Fibroblast of skin of right quadriceps (primary cell): ENCODE measurements at places on chromosomes 12 and 14.

DNA sequence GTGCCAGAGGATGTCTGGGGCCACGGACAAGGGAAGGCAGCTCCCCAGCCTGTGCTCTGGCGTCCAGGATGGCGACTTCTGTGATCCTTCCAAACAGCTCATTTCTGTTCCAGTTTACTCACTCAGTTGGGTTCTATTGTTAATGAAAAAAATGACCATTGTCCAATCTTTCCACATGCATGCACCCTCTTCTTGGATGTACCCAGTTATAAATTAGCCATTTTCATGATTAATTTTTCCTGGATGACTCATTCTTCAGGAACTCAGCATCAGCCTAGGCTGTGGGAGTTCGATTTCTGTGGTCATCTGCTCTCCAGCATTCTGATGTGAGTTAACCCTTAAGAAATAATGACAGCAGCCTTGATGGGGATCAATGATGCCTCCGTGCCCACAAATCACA is 926.8 kb downstream of the BCL11B start:
- peak; percentile 39 for DNase-seq

GRCh38 chr14:21039585-21040369 is 2.4 kb upstream of the RNASE7 start:
- peak; percentile 61 for DNase-seq

DNA sequence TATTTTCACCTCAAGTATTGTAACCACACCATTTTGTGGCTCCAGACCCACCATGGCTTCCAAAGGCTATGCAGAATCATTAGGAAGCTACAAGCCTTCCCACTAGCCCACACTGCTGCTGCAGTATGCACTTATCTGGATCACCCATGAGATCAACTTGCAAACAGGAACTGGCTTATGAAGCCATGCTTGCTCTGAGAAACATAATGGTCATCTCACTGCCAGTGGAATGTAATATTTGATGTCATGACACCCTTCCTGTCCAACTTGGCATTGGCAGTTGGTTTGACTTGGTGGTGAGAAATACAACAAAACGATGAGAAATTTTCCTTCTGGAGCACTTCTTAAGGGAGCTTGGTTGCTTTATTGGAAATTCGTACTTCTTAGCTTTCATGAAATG is 69.3 kb upstream of the FRMD6 start:
- no peak for DNase-seq

GRCh38 chr14:37977481-37977880 is 230.2 kb upstream of the SSTR1 start:
- no peak for DNase-seq

GRCh38 chr12:128857133-128857763 is 4.0 kb downstream of the GLT1D1 start:
- no peak for DNase-seq

DNA sequence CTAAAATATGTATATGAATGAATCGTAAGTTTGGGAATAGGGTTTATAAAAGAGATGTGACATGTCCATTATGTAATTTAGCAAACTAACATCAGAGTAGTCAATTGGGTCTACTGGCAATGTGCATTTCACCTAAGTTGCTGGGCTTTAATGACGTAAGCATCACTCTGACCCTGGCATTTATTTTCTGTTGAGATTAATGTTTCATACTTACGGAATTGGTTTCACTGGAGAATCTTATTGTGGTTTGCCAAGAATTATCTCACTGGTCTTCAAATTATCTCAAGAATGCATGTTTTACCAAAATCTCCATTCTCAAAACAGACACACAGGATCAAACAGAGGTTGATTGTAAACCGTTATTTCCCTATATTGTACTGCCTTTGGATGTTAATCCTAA is 437.1 kb downstream of the NPAS3 start:
- peak; percentile 41 for DNase-seq

- DNase-seq = no peak
Observed at GRCh38 chr14:28061006-28061405, 705.6 kb upstream of the FOXG1 start.

- peak; percentile 10 for DNase-seq
Observed at GRCh38 chr14:53365486-53366130, 212.5 kb upstream of the DDHD1 start.

DNA sequence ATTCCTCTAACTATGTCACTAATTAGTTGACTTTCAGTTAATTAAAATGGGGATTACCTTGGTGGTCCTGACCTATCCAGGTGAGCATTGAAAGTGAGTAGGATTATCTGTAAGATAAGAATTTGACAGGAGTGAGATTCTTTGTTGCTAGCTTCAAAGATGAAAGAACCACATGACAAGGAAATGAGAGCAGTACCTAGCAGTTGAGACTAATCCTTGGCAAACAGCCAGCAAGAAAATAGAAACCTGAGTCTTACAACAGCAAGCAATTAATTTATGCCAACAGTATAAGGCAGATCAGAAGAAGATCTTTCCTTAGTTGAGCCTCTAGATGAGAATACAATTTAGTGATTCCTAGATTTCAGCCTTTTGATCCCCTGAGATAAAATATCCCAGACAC is 1058.4 kb downstream of the LRFN5 start:
- DNase-seq = no peak

DNA sequence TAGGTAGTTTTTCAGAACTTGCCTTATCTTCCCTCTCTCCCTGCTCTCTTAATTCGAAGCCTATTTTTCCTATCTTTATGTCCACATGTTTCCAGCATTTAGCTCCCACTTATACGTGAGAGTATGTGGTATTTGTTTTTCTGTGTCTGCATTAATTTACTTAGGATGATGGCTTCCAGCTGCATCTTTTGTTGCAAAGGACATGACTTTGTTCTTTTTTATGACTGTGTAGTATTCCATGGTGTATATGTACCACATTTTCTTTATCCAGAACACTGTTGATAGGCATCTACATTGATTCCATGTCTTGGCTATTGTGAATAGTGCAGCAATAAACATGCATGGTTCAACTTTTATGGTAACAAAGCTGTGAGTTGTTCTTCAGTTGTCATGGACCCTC is 7.8 kb upstream of the CLEC2D start:
- DNase-seq = no peak

GRCh38 chr14:101893759-101894158 is 70.6 kb upstream of the DYNC1H1 start:
- no peak for DNase-seq

DNA sequence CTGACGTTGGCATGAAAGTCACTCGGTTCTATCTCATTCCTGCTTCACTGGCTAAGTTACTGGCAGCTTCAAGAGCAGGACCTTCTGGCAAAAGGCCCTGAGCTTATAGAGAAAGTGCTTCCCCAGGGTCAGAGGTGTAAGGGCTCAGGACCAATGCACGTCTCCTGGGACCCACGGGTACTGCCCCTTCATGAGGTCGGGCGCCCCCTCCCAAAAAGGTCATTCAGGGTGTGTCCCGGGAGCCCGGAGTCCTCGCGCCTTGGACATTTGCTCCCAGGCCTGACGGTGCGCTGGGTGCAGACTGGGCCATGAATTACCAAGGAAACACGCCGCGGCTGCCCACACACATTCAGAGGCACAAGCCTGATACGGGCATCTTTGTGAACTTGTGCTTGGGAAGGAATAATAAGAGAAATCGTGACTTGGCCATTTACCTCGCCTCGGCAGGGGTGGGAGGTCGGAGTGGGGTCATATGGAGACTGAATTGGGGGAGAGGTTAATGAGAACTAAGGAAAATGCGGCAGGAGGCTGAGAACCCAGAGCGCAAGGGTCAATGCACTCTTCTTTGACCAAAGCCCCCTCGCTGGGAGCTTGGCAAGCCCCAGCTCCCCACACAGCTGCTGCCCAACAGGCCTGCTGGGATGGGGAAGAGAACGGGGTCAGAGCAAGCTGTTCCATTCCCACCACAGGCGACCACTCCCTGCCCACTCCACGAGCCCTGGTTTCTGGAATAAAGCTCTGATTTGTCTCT is 15.7 kb upstream of the SLC6A12 start:
- no peak for DNase-seq

DNA sequence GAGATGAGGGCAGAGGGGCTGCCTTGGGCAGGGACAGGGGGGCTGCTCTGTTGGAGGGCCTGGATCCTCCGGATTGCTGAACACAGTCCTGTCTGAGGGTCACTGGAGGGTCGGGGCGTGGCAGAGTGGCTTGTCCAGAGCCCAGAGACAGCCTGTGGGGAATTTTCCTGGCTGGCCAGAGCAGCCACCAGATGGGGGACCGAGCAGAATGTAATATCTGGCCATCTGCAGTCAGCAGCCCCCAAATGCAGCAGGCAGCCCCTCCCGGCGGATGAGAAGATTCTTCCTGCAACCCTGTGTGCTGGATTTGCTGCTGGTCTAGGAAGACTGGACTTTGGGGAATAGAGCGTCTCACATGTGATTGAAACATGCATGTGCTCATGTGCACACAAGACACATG is 23.3 kb upstream of the NOS1 start:
- no peak for DNase-seq

GRCh38 chr12:119235197-119235751 is 56.5 kb downstream of the HSPB8 start:
- no peak for DNase-seq

- DNase-seq = no peak
Observed at GRCh38 chr12:93749515-93749914, 72.3 kb downstream of the CRADD start.

DNA sequence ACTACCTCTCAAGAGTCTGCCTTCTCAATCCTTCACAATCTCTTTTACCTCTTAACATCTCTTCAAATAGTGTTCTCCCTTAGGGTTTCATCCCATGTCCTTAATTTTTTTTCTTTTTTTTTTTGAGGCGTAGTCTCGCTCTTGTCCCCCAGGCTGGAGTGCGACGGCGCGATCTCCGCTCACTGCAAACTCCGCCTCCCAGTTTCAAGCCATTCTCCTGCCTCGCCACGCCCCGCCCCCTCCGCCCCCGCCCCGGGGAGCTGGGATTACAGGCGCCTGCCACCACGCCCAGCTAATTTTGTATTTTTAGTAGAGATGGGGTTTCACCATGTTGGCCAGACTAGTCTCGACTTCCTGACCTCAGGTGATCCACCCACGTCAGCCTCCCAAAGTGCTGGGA is 7.0 kb upstream of the BCAT1 start:
- no peak for DNase-seq

- no peak for DNase-seq
Observed at GRCh38 chr14:82003426-82003825, 469.8 kb upstream of the SEL1L start.

DNA sequence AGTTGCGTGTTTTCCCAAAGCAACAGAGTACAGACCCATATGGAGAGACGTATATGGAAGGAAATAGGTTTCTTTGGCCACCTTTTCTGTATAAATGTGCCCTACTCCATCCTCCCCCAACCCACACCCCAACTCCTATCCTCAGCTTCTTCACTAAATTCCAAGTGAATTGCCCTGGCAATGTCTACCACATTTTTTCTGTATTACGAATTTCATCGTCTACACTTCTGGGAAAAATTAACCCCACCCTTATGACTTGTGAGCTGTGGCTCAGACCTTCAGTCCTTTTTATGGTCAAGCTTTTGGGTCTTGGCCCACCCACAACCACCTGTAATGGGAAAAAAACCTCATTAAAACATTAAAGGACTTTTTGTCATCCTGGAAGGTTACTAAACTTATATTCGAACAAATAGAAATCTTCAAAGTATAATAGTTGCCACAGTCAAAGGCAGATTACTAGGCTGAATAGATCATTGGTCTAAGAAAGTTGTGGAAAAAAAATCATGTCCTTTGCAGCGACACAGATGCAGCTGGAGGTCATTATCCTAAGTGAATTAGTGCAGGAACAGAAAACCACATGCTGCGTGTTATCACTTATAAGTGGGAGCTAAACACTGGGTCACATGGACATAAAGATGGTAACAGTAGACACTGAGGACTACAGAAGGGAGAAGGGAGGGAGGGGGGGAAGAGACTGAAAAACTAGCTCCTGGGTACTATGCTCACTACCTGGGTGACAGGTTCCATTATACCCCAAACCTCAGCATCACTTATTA is 15.7 kb upstream of the NFKBIA start:
- DNase-seq = peak; percentile 80

- DNase-seq = no peak
Observed at GRCh38 chr12:12445882-12446181, 89.0 kb downstream of the BORCS5 start.

GRCh38 chr14:82052778-82053177 is 519.1 kb upstream of the SEL1L start:
- DNase-seq = no peak

GRCh38 chr12:127150028-127150427 is 1116.9 kb upstream of the TMEM132C start:
- no peak for DNase-seq

DNA sequence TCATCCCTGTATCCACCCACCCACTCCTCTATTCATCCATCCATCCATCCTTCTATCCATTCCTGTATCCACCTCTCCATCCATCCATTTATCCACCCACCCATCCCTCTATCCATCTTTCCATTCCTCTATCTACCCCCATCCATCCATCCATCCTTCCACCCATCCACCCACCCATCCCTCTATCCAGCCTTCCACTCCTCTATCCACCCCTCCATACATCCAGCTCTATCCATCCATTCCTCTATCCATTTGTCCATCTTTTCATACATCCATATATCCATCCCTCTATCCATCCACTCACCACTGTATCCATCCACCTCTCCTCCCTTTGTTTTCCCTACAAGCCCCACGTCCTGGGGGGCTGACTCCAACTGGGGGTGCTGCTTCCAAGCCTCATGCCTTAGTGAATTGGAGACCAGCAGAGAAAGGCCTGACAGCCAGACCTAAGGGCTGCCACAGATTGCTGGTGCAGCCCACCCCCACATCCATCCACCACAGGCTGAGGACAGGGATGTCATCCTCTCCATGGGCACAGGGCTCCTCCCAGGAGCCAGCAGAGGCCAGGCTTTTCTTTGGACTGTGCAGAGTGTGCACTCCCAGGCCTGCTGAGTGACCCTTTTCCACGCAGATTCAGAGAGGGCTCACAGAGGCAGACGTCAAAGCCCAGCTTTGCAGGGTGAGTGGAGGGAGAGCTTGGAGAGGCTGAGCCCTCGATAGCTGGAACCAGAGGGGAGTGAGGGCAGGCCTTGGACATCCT is 18.9 kb upstream of the GPR132 start:
- DNase-seq = no peak

DNA sequence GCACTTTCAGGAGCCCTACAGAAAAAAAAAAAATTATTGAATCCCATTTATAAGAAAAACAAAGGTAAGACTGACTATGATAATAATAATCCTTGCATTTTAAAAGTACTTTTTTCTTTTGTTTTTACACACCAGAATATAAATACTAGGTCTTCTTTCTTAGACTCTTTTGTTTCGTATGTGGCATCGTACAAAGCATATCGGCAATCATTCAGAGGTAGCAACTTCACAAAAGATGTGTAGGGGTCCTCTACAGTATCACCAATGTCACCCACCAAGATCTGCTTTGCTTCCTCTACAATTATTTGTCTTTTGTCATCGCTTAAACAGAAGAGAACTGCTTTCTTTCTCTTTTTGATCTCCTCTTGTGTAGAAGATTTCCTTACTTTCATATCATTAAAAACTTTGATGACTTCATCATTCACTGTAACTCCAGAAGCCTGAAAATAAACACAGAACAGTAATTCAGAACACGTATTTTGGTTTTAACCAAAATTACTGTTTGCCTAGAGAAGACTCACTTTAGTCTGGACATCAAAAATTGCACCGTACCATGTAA is 1.2 kb downstream of the CFL2 start:
- DNase-seq = no peak
